ENCODE measurements at places on chromosomes 6 and 20. TPM values are rescaled to one million over a fixed set of nuclear protein-coding genes. Genes with fewer than 3 reads are reported as not detected.

DNA sequence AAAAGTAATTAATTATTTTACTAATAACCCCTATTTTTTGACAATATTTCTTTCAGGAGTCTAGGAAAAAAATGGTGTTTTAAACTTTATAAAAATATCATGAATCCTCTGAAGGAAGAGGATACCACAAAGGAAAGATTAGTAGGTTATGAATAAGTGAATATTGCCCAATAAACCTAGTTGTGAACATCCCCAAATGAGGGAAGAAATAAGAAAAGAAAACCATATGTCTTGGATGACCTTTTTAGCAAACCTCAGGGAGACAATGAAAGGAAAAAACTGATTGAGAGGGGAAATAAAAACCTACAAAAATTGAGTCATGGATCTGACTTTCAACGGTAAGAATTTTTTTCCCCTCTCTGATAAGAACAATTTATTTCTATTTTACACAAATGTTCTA lies 34.4 kb downstream of the TENT5A start:
- DNase-seq = no peak

Gene BTNL2
- total RNA-seq = not detected

- no peak for DNase-seq
These were observed 60.2 kb upstream of the RNF144B start for GRCh38 chr6:18326980-18327379.

GRCh38 chr6:35973670-35974222 lies 50.7 kb downstream of the SLC26A8 start:
- peak; percentile 93 for DNase-seq

Gene SH3BGRL2
- 28.8 TPM for total RNA-seq

Gene KIFC1
- 47.6 TPM for total RNA-seq

Gene NKAIN2
- not detected for total RNA-seq

GRCh38 chr6:5398530-5398929 lies 137.2 kb downstream of the FARS2 start:
- DNase-seq = peak; percentile 35

GRCh38 chr6:72739368-72739779 lies 117.5 kb downstream of the KCNQ5 start:
- no peak for DNase-seq

DNA sequence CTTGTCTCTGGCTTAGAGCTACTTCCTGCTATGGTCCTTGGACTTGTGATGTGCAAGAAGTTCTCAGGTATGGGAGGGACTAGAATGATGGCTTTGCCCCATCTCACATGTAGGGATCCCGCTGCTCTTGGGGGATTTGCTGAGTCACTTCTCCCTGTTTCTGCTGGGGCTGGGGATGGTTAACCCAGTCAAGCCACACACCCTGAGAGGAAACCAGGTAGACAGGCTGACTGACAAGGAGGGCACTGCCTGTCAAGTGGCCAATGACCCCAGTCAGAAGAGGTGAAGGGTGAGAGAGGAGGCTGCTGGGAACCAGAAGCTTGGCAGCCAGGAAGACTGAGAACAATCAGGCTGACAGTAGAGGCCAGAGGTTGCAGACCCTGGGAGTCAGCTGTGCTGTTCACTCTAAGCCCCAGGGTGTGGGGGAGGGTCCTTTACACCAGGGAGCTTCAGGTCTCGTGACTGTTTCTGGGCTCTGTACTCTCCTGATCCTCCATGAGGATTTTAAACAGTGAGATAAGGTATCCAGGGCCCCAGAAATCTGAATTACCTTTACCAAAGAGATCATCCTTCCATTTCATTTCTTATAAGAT lies 34.6 kb downstream of the HLA-F start:
- no peak for DNase-seq

- no peak for DNase-seq
These were observed 12.9 kb upstream of the TLDC2 start for GRCh38 chr20:36862857-36863668.

- DNase-seq = no peak
These were observed 18.7 kb upstream of the MEI4 start for GRCh38 chr6:77633993-77634715.

DNA sequence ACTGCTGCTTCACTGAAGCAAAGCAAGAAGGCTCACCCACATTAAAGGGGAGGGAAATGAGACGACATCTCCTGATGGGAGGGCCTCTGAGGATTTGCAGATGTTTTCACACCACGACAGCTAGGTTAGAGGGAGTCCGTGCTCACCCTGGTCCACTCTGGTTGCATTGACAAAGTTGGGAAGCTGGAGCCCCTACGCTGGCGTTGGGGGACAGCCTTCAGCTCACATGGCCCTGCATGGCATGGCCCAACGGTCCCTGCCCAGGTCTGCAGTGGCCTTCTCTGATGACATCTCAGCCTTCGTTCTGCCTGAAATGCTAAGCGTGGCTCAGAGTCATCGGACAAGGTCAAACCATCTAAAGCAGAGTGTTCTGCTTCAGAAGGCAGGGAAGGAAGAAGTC lies 3.8 kb upstream of the NAPB start:
- DNase-seq = no peak

- DNase-seq = no peak
These were observed 34.7 kb downstream of the PLEKHG1 start for GRCh38 chr6:150634176-150634963.

- DNase-seq = peak; percentile 50
These were observed 2.4 kb downstream of the PGM3 start for GRCh38 chr6:83190626-83191025.

DNA sequence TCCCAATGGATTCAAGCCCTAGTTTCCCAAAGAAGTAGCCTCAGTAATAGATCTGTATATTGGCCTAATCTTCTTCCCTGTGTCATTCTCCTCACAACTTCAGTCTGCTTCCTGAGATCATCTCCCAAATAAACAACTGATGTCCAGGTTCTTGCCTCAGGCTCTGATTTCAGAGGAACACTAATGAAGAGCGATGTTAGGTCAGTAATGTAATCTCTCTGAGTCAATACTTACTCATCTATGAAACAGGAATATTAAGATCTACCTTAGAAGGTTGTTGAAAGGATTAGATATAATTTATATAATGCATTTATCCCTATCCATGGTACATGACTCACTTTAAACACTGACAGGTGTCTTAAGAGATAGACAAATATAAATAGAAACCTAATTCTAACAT lies 246.0 kb upstream of the FLRT3 start:
- no peak for DNase-seq

DNA sequence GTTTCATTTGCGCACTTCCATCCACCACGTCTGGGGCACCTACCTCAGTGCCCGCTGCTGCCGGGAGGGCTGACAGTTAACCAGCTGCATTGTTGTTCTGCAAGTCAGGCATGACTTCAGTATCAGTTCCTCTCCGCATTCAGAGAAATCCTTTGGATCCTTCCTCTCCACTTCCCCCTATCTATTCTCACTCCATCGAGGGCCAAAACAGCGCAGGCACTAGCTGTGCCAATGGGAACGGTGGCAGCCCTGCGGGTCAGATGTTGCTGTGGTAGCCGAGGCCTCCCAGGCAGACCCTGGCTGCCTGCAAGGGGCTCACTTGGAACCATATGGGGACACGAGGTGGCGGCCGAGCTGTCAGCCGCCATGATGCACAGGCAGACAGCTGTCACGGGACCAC lies 64.2 kb upstream of the INSM1 start:
- no peak for DNase-seq

GRCh38 chr6:167013067-167013466 lies 13.9 kb downstream of the CEP43 start:
- DNase-seq = no peak

DNA sequence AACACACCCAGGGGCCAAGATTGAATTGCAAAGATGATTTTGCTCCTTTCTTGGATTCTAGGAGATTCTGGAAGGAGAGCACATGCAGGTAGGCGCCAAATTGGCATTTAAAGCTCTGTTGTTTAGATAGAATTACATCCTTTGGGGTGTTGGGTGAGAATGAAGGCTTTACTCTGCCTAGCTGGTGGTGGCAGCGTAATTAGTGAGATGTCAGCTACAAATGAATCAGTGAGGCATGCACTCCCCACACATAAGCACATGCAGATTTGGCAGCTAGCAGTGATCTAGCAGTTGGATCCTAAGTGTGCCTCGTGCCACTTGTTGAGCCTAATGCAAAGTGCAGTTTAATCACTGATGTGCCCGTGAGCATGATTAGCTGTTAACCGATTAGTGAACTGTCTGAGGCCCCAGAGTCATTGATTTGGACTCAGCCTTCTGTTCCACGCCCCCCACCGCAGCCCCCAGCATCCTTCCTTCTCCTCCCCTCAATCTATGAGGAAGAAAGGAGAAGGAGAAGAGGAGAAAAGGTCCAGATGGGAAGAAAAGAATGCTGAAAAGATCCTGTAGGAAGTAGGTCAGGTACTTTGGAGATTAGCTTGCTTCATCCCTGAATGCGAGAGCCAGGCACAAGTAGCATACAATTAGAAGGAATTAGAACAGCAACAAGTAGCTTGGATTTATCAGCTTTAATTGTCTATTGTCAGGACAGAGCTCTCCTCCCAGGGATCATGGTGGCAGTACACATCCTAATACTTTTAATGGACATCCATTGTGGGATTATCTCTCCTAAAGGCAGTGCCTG lies 6.0 kb upstream of the PRDM1 start:
- no peak for DNase-seq

- DNase-seq = no peak
These were observed 204.5 kb upstream of the TAB2 start for GRCh38 chr6:149112976-149113375.

DNA sequence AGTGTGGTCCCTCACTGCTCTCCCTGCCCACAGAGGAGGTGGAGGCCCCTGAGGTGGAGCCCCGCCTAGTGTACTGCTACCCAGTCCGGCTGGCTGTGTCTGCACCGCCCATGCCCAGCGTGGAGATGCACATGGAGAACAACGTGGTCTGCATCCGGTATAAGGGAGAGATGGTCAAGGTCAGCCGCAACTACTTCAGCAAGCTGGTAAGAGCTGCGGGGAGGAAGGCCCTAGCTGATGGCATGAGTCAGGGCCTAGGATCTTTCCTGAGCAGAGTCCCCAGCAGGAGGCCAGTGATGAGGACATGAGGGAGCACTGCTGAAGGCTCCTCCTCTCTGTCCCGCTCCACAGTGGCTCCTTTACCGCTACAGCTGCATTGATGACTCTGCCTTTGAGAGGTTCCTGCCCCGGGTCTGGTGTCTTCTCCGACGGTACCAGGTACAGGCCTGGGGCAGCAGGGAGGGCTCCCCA lies 11.2 kb downstream of the PCIF1 start:
- no peak for DNase-seq

Gene UBE3D
- total RNA-seq = 11.4 TPM

Gene CPNE5
- not detected for total RNA-seq

Gene LYRM2
- total RNA-seq = 49.5 TPM

DNA sequence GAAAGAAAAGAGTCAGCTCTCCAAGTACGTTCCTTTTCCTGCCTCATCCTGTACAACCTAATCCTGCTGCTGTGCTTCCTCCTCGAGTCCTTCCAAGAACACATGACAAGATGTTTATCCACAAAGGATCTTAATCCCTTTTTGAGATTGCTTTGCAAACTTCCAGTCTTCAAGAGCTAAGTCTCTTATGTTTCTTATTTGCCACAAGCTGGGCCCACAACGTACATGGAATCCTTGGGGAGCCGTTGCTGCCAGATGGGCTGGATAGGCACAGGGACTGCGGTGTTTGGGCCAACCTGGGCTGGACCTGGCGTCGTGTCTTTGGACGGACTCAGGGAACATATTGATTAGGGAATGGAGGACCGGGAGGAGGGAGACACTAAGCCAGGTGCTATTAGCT lies 79.7 kb upstream of the AFDN start:
- DNase-seq = no peak

Measured in HepG2 (cell line).